ENCODE measurements at places on chromosomes 2 and 18. TPM values are rescaled to one million over a fixed set of nuclear protein-coding genes. Genes with fewer than 3 reads are reported as not detected.

DNA sequence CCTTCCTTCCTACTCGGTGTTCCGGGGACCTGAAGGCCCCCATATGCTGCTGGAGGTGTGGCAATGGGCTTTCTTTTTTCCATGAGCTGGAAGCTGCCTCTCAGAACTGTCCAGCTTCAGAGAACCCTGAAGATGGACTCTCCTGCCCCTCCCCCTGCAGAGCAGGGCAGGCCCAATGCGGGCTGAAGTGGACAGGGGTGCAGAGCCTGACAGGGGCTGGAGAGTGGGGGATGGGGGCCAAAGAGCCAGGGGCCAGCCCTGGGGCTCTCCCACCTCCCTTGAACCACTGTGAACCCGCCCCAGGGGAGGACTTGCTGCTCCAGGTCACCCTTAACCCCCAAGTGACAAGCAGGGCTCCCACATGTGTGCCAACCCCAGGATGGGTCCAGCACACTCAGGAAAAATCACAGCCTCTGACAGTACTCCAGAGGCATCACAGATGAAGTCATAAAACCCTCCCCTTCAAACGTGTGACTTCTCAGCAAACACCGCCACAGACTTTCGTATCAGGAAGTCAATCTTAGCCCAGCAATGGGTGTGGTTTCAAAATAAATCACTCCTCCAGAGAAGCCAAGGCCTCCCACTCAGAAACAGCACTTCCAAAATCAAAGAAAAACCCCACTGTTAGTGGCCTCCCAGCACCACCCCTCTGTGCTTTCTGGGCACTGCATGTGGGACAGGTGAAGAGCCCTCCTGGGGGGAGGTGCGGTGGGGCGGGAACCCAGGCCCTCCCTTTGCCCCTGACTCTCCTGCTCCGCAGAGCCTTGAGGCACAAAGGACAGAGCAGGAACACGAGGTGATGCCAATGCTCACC lies 135.8 kb downstream of the HDAC4 start:
- no peaks in the 10 kb centered on the region for H3K27me3 ChIP-seq
- peak overlapping the region; percentile 68 for H3K27ac ChIP-seq
- no peak overlapping the region for H3K4me3 ChIP-seq
- peaks cover 32% of the 10 kb centered on the region for H3K4me1 ChIP-seq

DNA sequence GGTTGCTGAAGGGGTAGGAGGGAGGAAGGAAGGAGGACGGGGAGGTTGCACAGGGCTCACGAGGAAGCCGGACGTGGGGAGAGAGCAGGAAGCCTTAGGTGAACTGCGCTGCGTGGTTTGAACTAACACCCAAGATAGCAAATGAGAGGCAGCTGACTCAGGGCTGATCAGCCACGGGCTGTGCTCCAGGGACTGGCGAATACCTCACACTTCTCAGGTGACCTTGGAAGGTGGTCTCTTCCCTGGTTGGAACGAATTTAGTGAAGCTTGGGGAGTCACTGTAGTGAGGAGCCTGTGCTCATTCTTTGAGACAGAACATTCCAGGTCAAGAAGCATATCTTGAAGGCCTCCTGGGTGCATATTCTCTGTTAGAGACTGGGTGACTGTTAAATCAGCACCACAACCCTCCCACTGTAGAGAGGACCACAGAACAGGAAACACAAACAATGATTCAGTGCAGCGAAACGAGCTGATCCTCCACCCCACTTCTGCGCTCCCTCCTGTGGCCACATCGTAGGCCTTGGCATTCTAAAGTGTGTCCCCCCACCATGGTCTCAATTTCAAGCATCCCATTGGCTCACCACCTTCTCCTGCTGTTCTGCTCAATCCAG lies 33.8 kb downstream of the TOGARAM2 start:
- no peak for DNase-seq
- H3K4me3 ChIP-seq = no peak overlapping the region
- no peak overlapping the region for H3K27ac ChIP-seq
- no peaks in the 10 kb centered on the region for H3K36me3 ChIP-seq
- peaks cover 7% of the 10 kb centered on the region for H3K4me1 ChIP-seq

DNA sequence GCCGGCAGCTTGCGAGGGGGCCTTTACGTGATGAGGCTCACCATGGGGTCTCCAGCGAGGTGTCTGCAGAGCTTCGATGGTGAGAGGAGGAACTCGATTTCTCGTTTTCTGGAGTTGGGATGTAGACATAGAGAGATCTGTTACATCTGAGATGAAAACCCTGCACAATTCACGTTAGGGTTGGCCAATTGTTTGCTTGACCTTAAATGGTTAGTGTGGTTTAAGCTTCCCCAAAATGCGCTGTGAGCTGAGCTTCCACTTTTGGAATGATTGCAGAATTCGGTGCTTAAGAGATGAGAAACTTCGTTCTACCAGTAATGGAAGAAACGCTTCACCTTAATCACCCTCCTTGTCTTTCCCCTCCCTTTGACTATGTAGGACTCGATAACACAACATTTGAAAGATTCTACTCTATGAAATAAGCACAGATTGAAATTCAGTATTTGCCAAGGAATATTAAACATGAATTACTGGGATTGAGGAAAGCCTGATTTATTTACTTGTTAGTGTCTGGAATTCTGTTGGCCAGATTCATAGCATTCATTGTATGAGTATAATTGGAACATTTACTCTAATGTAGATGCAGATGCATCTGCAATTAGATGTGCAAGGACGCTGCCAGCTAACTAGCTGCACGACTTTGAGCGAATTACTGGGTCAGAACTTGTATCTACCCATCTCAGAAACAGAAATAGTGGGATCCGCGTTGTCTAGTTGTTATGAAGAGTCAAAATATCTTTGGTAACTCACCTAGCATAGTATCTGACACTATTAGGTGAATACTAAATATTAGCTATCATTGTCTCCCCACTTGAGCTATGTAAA lies 1.6 kb upstream of the KLF7 start:
- H3K27me3 ChIP-seq = no peaks in the 10 kb centered on the region
- peak; percentile 26 for DNase-seq
- no peaks in the 10 kb centered on the region for H3K4me1 ChIP-seq
- H3K4me3 ChIP-seq = peak overlapping the region; percentile 93
- H3K27ac ChIP-seq = peak overlapping the region; percentile 100

DNA sequence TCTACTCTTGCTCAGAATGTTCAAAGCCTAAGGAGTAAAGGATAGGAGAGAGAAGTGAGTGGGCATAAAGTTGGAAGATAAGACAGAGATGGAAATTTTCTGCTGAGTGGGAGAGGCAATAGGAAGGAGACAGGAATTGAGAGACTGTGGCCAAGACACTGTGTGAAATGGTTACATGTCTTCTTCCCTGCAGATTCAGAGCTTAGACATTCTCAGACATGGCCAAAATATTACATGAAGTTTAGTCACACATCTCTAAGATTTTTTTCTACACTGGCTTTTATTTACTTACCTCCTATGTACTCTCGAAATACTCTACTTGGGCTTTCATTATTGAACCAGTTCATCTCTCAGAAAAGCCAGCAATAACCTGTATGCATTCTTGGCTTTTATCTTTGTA lies 363.0 kb upstream of the FANCL start:
- H3K4me3 ChIP-seq = no peak overlapping the region
- no peaks in the 10 kb centered on the region for H3K36me3 ChIP-seq
- no peaks in the 10 kb centered on the region for H3K27me3 ChIP-seq
- no peak overlapping the region for H3K27ac ChIP-seq
- H3K4me1 ChIP-seq = no peaks in the 10 kb centered on the region

DNA sequence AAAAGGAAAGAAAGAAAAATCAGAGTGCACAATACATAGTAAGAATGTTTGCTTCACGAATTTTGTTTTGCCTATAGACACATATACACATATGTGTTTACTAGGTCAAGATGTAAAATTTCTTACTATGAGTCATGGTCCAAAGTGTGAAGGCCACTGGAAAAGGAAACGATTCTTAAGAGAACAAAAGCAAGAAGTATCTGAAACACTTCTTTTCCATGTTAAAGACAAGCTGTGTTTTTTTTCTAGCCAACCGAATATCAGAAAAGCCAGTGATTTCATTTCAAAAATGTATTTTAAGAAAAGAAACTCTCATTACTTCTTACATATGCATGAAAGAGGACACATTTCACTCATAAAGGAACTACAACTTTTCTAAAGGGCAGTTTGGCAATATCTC lies 24.9 kb downstream of the PECR start:
- H3K4me1 ChIP-seq = no peaks in the 10 kb centered on the region
- no peaks in the 10 kb centered on the region for H3K27me3 ChIP-seq
- H3K36me3 ChIP-seq = no peaks in the 10 kb centered on the region
- DNase-seq = no peak
- H3K27ac ChIP-seq = no peak overlapping the region

GRCh38 chr2:152950126-152950525 lies 231.7 kb downstream of the ARL6IP6 start:
- no peaks in the 10 kb centered on the region for H3K27me3 ChIP-seq
- H3K4me3 ChIP-seq = no peak overlapping the region
- H3K36me3 ChIP-seq = no peaks in the 10 kb centered on the region
- no peaks in the 10 kb centered on the region for H3K4me1 ChIP-seq

GRCh38 chr2:236682651-236683422 lies 113.2 kb downstream of the ACKR3 start:
- no peak for DNase-seq
- no peak overlapping the region for H3K4me3 ChIP-seq
- no peaks in the 10 kb centered on the region for H3K27me3 ChIP-seq
- H3K36me3 ChIP-seq = no peaks in the 10 kb centered on the region
- no peaks in the 10 kb centered on the region for H3K4me1 ChIP-seq

DNA sequence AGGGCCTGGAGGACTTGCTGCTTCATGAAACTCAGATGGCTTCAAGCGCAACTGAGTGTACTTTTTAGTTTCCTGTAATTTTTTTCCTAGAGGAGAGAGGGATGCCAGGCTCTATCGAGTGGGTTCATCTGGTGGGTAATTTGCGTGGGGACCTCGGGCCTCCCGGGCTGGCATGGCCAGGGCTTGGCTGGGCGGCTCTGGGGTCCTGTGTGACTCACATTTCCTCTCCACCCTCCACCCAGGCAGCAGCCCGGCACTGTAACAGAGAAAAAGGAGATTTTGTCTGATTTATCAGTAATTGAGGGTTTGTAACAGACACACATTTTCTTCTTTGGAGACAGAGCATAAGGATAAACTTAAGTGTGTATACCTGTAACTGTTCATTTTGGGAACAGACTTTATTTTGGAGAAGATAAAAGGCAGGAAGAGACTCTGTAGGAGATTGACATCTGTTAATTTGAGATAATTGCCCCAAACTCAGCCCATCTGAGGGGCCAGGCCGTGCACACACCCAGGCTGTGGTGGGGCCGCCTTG lies 64.3 kb downstream of the NFATC1 start:
- DNase-seq = no peak
- no peaks in the 10 kb centered on the region for H3K27me3 ChIP-seq
- H3K27ac ChIP-seq = peak overlapping the region; percentile 3
- H3K4me3 ChIP-seq = no peak overlapping the region

GRCh38 chr18:52082246-52082645 lies 257.8 kb upstream of the DCC start:
- H3K27me3 ChIP-seq = no peaks in the 10 kb centered on the region
- DNase-seq = no peak
- no peak overlapping the region for H3K4me3 ChIP-seq
- H3K27ac ChIP-seq = no peak overlapping the region
- H3K4me1 ChIP-seq = no peaks in the 10 kb centered on the region
- no peaks in the 10 kb centered on the region for H3K36me3 ChIP-seq

DNA sequence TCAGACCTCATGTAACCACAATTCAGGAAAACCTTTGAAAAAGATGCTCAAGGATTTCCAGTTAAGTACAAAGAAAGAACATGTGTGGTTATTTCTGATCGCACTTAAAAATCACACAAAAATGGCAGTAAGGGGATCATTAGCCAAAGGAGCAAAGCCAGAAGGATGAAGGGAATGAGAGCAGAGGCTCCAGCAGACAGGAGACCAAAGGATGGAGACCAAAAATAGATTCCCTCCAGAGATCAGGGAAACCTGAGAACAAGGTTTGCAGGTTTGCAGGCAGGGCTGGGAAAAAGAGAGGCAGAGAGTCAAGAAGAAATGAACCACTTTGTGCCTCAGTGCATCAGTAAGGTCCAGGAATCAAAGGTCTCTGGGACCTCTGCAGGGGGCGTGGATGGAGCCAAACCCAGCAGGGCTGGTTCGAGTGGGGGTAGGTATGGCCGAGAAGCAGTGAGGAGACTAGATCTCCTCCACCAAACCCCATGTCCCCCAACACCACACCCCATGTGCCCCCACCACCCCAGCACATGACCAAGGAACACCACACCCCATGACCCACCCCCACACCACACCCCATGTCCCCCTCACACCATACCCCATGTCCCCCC lies 98.5 kb upstream of the GPC1 start:
- H3K27ac ChIP-seq = no peak overlapping the region
- no peak for DNase-seq
- H3K4me1 ChIP-seq = no peaks in the 10 kb centered on the region
- H3K27me3 ChIP-seq = no peaks in the 10 kb centered on the region
- H3K4me3 ChIP-seq = no peak overlapping the region

GRCh38 chr2:165357758-165358157 lies 111.7 kb upstream of the CSRNP3 start:
- no peaks in the 10 kb centered on the region for H3K36me3 ChIP-seq
- no peak overlapping the region for H3K27ac ChIP-seq
- H3K4me3 ChIP-seq = no peak overlapping the region
- DNase-seq = no peak
- no peaks in the 10 kb centered on the region for H3K27me3 ChIP-seq
- no peaks in the 10 kb centered on the region for H3K4me1 ChIP-seq

DNA sequence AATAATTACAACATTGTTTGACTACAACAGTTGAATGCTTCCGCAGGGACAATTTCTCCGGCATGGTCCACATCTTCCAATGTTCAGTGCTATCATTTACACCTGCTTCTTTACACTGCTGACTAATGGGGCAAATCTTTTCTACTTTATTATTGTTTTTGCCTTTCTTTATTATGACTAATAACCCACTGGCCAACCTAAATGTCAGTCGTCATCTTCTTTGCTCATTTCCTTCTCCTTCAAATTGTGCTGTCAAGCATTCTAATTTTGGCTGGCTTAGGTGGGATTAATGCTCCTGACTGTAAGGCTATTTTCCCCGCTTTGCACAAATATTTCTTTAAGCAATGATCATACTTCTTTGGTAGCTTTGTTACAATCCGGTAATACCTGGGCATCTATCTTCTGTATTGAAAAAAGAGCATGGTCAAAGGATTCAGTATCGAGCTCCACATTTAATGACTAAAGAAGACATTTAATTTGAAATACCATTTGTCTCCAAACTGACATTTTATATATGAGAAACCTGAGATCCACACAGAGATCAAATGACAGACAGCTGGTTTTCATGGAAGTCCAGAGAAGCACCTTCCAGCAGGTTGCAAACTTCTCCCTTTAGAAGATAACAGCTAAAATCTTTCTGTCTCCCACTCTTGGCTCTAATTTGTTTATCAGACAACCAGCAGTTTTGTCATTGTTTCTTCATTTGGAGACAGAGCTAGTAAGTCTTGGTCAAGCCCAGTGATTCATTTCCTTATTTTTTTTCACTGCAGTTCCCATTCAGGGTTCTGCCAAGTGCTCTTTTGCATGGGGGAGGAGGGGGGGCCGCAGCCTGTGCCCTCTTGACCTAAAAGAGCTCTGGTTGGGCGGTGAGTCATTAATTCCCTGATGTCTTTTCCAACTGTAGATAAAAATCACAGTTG lies 132.9 kb downstream of the SOCS6 start:
- H3K36me3 ChIP-seq = no peaks in the 10 kb centered on the region
- peak overlapping the region; percentile 62 for H3K27ac ChIP-seq
- H3K27me3 ChIP-seq = no peaks in the 10 kb centered on the region
- H3K4me1 ChIP-seq = peaks cover 10% of the 10 kb centered on the region
- no peak for DNase-seq

The PARD6G gene
- total RNA-seq = 13.8 TPM

The REEP1 gene
- 0.32 TPM for total RNA-seq

The SKA1 gene
- total RNA-seq = not detected

The CNGA3 gene
- under 0.01 TPM for total RNA-seq

The TEX44 gene
- total RNA-seq = not detected

The HOXD13 gene
- not detected for total RNA-seq

The VIT gene
- total RNA-seq = 9.2 TPM

The REG1B gene
- not detected for total RNA-seq

All from breast epithelium (tissue), 4 donors.